ENCODE measurements at places on chromosomes 5 and 9.
A peak's percentile ranks its signal among the peaks of the same experiment; 100 is the strongest.

- no peak for DNase-seq
These were observed 383.0 kb downstream of the DIRAS2 start for GRCh38 chr9:90259311-90260246.

DNA sequence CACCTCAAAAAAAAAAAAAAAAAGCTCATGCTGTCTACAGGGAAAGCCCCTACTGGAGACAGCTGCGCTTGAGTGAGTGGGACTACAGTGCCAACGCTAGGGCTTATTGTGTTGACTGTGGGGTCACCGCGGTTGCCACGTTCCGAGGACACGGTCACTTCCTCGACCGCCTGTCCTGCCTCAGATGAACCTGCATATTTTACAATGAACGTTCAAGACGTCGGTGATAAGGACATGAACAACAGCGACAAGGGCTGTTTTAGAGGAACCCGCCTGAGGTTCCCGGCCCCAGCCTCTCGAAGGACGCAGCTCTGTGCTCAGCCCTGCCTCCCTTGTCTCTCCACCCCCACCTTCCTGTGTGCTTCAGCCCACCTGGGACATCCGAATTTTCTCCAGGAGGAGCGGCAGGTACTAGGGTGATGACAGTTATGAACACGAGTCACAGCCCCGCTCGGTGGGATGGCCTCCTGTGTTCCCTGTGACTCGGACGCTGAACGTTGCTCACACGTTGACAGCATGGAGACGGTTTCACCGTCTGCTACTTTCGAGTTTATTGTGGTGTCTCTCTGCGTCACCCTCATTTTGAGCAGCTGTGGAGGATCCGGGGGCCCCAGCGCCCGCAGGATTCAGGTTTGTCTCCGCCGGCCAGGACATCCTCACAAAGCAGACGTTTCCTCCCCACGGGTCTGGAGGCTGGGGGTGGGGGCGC lies 11.3 kb upstream of the DIPK1B start:
- peak; percentile 76 for DNase-seq

DNA sequence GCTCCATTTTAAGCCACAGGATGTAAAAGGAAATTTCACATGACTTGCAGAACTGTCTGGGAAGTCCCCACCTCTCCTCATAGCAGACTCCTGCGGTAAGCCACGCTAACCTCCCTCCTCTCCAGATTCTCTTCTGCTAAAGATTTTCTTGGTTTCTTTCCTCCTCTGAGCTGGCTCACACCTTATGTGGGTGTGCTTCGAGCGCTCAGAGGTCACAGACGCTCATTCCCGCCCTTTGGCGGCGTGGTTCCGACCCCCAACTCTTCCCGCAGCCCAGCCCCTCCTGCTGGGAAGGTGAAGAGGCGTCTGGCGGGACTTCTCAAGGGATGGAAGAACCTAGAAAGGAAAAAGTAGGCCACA lies 32.9 kb upstream of the CDK20 start:
- DNase-seq = peak; percentile 47

GRCh38 chr5:56612759-56613158 lies 202.6 kb upstream of the MAP3K1 start:
- no peak for DNase-seq

DNA sequence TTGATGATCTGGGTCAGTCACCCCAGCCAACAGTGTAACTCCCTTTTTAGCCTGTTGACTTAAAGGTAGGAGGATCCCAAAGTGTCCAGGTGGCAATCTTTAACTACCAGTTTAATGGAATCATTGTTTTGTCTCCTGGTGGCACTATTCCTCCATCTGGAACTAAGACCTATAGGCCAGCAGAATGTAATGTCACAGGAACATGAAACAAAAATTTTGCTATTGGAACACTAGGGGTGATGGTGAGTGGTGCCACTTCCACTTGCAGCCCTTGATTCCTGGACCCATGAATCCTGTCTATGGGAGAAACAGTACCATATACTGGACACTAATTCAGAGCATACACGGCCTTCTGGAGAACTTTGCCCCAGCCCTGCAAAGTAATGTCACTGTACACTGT lies 219.5 kb upstream of the RASA1 start:
- no peak for DNase-seq

- no peak for DNase-seq
These were observed 41.8 kb upstream of the UGCG start for GRCh38 chr9:111854799-111855198.
